ENCODE measurements at places on chromosomes 12 and 14. TPM values are rescaled to one million over a fixed set of nuclear protein-coding genes. Genes with fewer than 3 reads are reported as not detected.

Gene CLEC6A
- total RNA-seq, result not detected

Gene FGF6
- total RNA-seq, result not detected

Gene POTEG
- total RNA-seq, result not detected

GRCh38 chr14:103423050-103423461, 37.8 kb downstream of the MARK3 start:
- no peak for DNase-seq

GRCh38 chr14:61101803-61102548, 120.9 kb downstream of the SLC38A6 start:
- DNase-seq, result no peak

DNA sequence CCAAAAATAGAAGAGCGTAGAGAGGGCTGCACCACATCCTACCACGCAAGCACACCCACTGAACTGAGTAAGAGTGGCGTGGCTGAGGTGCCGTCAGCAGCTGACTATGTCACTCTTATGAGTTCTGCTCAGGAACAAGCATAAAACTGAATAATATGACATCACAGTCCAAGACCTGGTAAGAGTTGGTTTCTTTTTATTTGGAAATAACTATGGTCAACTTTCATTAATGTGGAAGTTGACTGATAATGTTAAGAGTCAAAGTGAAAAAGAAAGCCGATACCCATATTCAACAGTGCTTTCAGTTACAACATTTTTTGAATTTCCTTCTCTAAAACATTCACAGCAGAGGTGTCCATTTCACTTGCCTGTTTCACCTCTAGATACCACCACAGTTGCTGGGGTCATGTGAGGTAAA, 44.6 kb downstream of the GNS start:
- DNase-seq, result no peak
